ENCODE measurements at places on chromosomes 11 and 22.

DNA sequence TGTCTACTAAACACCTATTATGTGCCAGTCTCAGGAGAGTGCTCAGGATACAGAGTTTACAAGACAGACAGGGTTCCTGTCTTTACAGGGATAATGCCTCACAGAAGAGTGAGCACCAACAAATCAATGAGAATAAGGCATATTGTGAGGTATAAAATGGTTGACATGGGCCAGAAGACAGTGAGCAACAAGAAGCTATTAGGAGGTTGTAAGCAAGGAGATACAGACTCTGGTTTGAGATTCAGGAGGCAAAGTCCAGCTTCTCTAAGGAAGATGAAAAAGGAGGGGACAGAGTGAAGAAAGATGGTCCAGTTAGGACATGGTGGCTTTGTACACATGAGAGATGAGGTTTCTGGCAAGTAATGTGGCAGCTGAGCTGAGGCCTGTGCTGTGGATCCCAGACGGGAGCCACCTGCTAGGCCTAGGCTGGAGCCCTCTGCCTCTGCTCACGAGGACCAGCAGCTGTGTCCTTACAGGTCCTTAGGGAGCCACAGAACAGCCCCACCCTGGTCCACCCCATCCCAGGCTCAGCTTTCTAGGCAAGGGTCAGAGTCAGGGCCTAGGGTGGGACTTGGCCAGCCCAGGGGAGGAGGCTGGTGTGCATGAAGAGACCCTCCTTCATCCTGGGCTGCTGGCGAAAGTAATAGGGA is 110.5 kb downstream of the ZNF280B start:
- H3K36me3 ChIP-seq = no peaks in the 10 kb centered on the region
- no peak overlapping the region for H3K27ac ChIP-seq
- no peaks in the 10 kb centered on the region for H3K27me3 ChIP-seq
- H3K4me3 ChIP-seq = no peak overlapping the region

DNA sequence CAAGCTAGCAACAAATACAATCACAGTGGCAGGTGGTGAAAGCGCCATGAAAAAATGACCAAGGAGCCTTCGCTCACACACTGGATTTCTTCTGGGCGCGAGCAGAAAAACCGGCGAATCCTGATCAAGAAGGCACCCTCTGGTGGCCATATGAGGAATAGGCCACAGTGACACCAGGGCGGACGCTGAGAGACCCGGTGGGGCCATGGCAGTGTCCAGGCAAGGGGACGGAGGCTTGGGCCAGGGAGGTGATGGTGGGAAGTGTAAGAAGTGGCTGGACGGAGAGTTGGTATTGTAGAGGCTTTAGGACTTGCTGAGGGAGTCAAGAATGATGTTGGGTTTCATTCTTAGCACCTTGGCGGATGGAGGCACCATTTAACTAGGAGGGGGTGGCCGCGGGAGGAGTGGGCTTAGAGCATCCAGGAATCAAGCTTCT is 16.9 kb upstream of the RAC2 start:
- no peaks in the 10 kb centered on the region for H3K4me1 ChIP-seq
- no peaks in the 10 kb centered on the region for H3K27me3 ChIP-seq
- H3K36me3 ChIP-seq = no peaks in the 10 kb centered on the region
- no peak overlapping the region for H3K4me3 ChIP-seq
- DNase-seq = peak; percentile 38
- no peak overlapping the region for H3K27ac ChIP-seq

GRCh38 chr11:79330651-79331050 is 110.2 kb downstream of the TENM4 start:
- H3K4me1 ChIP-seq = no peaks in the 10 kb centered on the region
- H3K27me3 ChIP-seq = no peaks in the 10 kb centered on the region
- H3K4me3 ChIP-seq = no peak overlapping the region
- no peak for DNase-seq

DNA sequence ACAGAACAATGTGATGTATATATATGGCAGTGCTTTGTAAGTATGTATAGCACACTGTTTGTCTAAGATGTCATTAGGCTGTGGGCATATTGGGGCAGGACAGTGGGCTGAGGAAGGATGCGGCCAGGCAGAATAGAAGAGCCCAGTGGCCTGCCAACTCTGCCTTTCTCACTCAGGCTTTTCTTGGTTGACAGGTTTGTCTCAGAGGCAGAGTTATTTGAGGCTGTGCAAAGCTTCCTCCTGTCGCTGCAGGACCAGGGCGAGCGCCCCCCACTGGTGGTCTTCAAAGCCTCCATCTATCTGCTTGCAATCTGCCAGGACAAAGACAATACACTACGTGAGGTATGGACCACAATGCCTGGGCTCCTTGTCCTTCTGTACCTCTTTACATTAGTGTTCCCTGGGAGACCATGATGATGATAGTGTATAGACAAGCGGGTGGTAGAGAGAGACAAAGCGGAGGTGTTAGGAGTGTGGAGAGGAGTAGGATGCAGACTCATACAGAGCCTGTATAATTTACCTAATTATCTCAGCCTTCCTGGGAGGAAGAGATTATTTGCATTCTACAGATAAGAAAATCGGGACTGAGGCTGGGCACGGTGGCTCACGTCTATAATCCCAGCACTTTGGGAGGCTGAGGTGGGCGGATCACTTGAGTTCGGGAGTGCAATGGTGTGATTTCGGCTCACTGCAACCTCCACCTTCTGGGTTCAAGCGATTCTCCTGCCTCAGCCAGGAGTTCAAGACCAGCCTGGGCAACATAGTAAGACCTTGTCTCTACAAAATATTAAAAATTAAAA is 37.3 kb upstream of the CCDC134 start:
- H3K27ac ChIP-seq = no peak overlapping the region
- H3K4me1 ChIP-seq = no peaks in the 10 kb centered on the region
- H3K36me3 ChIP-seq = no peaks in the 10 kb centered on the region
- H3K4me3 ChIP-seq = no peak overlapping the region
- no peak for DNase-seq
- H3K27me3 ChIP-seq = no peaks in the 10 kb centered on the region

GRCh38 chr11:95816037-95816436 is 25.7 kb downstream of the CEP57 start:
- peaks cover 5% of the 10 kb centered on the region for H3K36me3 ChIP-seq
- DNase-seq = no peak
- H3K4me3 ChIP-seq = no peak overlapping the region
- no peak overlapping the region for H3K27ac ChIP-seq
- H3K27me3 ChIP-seq = no peaks in the 10 kb centered on the region

GRCh38 chr11:11400635-11401232 is 47.7 kb upstream of the CSNK2A3 start:
- no peaks in the 10 kb centered on the region for H3K36me3 ChIP-seq
- no peak for DNase-seq
- H3K27me3 ChIP-seq = no peaks in the 10 kb centered on the region
- no peak overlapping the region for H3K27ac ChIP-seq
- no peak overlapping the region for H3K4me3 ChIP-seq

DNA sequence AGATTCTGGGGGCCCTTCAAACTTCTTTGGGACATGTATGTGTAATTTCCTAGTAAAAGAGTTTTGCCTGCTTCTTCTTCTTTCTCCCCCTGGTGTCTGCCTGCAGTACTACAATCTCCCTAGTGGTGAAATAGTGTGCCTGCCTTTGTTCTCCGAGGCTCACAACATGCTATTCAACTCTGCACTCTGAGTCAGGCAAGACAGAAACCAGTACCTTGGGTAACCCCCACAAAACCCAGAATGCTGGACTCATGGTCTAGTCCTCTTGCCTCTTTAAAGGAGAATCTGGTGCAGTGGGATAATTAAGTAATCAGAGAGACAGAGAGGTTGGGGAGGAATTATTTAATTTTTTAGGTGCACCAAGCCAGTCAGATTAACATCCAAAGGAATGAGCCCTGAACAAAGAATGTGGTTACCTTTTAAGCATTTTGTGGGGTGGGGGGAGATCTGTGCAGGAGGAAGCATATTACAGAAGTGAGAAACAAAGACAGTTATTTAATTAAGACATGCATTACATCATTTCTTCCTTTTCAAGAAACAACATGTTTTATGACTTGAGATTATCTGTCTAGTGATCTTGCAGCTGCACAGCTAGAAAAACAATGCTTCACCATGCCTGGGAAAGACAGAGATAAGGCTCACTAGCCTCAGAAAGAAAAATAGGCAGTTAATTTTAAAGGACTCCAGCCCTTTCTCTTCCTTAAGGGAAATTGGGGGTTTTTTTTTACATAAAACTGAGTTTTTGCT is 11.0 kb upstream of the MS4A6A start:
- peak; percentile 43 for DNase-seq
- H3K36me3 ChIP-seq = no peaks in the 10 kb centered on the region
- H3K4me3 ChIP-seq = no peak overlapping the region
- no peaks in the 10 kb centered on the region for H3K4me1 ChIP-seq
- H3K27ac ChIP-seq = no peak overlapping the region

Data from tibial artery (tissue), 4 donors.